ENCODE measurements at places on chromosomes 1 and 21.
A peak's percentile ranks its signal among the peaks of the same experiment; 100 is the strongest.

DNA sequence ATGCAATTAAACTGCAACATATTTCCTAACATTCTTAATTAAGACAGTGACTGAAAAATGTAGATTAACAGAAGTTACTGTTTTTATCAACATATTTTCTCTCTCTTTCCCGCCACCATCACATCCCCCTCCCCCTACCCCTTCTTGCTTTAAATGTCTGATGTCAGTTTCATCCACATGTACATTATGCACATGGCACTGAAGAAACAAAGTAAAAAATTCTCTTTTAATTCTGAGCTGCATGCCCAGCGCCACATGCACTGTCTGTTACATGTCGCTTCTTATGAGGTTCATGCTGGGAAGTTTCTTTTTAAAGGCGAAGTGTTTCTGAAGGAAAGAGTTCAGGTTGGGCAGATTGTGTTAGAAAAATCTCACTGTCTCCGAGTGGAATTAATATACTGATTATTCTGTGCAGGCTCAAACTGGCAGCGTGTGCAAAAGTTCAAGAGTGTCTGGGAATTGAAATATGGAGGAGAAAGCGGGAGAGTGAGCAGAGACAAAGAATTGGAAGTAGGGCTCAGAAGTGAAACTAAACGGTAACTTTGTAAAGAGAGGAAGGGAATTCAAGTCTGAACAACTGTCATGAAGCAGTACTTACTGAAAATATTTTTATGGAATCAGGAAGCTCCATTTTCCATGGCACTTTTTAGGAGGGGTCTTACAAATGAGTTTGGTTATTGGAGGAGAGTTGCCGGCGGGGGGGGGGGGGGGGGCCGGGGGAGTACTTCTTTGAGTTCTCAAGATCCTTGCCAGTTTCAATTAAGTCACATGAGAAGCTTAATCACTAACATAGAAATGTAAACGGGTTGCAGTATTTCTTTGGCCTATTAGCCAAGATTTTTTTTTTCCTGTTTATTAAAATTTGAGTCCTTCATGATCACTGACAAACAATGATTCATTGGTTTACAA lies 217.6 kb downstream of the SDCCAG8 start:
- no peak for DNase-seq

- no peak for DNase-seq
Observed at GRCh38 chr1:85933961-85934360, 222.6 kb downstream of the COL24A1 start.

GRCh38 chr1:33460947-33461629 lies 11.4 kb upstream of the ZSCAN20 start:
- DNase-seq: no peak

DNA sequence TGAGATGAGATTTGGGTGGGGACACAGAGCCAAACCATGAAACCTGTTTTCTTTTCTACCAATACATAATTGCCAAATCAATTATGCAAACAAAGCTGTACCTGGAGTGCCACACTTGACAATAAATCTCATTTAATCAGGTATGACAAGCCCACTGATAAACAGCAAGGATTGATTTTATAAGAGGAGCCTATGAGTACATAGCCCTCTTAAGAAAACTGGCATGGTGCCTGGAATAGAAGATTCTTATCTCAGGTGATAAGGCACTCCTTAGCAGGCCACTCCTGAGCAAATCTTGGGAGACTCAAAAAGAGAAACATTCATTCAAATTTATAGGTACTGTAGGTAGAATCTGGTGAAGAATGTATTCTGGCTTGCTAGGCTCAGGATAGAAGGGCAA lies 28.6 kb upstream of the PDE4B start:
- no peak for DNase-seq

DNA sequence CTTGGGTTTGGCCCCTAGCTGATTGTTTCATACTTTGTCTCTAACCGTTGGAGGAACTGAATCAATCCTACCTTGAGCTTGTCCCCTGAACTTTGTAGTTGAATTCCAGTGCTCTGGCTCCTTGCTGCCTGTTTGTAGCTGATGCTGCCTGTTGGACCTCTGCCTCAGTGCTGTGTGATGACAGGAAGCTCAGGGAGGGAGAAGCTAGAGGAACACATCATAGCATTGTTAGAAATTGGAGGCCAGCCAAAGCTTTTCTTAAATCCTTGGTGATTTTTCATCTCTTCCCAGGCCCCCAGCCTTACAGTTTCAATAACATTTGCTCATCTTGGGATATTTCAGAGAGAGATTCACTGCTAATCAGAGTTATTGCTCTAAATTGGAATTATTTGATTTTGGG lies 34.0 kb downstream of the MACF1 start:
- peak; percentile 23 for DNase-seq

- DNase-seq: no peak
Observed at GRCh38 chr1:3126756-3127678, 58.0 kb downstream of the PRDM16 start.

DNA sequence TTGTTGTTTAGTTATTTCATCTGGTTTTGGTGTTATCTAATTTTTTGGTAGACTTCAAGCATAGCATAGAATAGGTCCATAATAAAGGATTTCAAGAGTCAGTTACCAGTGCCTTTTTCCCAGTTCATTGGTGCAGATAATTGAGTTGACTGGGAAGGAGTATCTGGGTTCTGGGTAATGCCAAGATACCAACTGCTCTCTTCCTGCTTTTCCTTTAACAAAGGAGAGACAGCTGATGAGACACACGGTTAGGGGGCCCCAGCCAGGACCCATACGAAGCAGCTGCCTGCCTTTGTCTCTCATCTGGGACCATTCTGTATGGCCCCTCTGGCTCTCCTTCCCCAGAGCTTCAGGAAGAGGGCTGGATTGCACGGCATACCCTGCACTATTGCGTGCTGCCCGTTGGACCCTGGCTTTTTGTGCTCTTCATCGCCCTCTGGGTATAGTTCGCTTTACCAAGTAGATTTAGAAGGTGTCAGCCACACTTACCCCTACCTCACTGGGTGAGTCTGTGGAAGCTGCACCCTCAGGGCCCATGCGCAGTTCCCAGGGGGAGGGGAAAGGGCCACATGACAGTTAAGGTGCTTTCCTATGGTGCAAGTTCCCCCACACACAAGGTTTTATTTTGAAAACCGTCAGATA lies 7.0 kb downstream of the NAV1 start:
- no peak for DNase-seq

GRCh38 chr1:247857069-247857984 lies at the start of gene TRIM58:
TRIM58 (plus strand) TSS chr1:247857187; CDS start chr1:247857247, 60 bp downstream.
- DNase-seq: no peak
